ENCODE measurements at places on chromosomes 4 and X.
A peak's percentile ranks its signal among the peaks of the same experiment; 100 is the strongest.

DNA sequence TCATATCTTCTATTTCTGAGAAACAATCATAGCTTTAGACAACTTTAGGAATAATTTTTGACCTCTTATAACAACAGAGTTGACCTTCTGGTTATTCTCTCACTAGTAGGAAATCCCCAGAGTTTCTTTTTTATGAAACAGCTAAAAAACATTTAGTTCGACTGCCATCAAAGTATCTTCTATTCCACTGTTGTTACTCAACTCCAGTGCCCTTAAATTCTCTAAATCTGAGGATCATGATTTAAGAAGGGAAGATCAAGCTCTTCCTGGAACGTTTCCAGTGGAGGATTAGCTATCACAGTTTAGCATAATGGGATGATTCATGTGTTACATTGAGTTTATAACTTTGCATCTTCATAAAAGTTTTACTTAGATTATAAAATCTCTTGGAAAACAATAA lies 134.9 kb upstream of the VEGFC start:
- DNase-seq: peak; percentile 96

- DNase-seq: no peak
These were observed 348.2 kb downstream of the FBXW7 start for GRCh38 chr4:152187693-152188092.

GRCh38 chrX:24494647-24495075 lies 29.6 kb downstream of the PDK3 start:
- DNase-seq: peak; percentile 74

DNA sequence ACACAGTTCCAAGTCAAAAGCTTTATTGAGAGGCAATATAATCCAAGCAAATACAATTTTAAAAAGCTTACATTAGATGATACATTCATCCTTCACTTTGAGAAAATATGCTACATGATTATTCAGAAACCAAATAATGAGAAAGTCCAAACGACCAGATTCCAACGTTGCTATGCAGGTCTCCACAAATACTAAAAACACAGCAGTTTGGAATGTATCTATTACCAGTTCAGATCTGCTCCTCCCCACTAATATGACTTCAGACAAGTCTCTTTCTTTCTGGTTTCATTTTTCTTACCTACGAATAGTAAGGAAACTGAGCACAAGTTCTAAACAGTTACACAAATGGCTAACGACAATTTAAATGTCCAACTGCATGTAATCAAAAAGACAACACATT lies 9.5 kb downstream of the NAF1 start:
- DNase-seq: peak; percentile 77

DNA sequence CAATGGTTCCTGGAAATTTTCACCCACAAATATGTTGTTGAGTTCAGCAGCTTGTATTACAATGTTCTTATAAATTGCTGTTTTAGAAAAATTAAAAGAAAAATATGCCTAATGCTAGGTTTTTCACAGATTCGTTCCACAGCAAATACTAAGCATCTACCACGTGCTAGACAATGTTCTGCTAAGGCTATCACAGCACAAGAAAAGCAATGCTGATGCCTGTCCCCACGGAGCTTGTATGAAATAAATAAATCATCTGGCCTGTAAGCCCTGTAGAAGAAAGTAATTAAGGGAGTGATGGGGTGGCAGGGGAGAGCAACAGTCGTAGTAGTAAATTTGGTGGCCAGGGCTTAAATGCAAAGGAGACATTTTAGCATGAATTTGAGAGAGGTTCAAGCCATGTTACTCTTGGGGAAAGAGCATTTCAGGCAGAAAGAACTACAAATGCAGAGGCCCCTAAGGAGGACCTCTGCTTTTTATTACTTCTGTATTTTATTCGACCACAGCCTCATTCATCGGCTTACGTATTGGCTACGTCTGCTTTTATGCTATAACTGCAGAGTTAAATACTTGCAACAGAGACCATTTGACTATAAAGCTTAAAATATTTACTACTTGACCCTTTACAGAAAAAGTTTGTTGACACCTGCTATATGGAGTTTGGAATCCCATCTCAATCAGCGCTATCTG lies 36.3 kb downstream of the ARAP2 start:
- no peak for DNase-seq

DNA sequence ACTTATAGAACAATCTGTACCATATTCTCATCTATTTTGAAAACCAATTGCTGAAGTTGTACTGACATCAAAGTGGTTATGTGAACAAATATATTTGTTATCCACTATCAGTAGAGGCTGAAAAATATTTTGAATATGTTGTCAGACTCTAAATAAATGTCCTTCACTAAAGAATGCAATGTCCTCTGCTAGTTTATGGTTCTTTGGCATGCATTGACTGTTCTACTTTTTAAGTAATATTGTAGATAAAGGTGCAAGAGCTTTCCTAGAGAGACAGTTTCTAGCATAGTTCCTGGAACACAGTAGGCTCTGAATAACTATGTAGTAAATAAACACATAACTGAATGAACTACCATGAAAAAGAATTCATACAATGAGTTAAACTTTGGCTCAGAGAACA lies 18.2 kb upstream of the COX7B2 start:
- no peak for DNase-seq

DNA sequence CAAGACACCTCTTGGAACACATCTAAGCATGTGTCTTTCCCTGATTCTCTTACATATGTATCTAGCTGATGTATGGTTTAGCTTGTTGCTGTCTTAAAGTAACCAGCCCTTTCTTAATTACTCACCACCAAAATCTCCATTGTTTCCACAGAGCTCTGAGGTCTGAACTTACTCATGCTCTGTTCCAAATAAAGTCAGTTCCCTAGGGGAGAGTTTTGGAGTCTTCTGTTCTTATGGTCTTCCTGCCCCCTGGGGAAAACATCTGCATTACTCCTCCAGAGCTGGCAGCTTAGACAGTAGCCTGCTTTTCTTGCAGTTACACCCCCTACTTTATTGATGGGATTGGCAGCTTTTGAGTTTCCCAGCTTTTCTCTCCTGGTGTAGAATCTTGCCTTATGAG lies 125.8 kb downstream of the EDA start:
- DNase-seq: peak; percentile 0

GRCh38 chr4:167987285-167987684 lies 105.1 kb upstream of the ANXA10 start:
- no peak for DNase-seq

- no peak for DNase-seq
These were observed 165.4 kb upstream of the USP38 start for GRCh38 chr4:143019351-143019750.

- DNase-seq: no peak
These were observed 233.3 kb downstream of the USP46 start for GRCh38 chr4:52425751-52426326.

GRCh38 chr4:8393593-8394038 lies 46.9 kb downstream of the ACOX3 start:
- DNase-seq: peak; percentile 88

GRCh38 chrX:31060016-31060415 lies 11.8 kb downstream of the FTHL17 start:
- DNase-seq: no peak

DNA sequence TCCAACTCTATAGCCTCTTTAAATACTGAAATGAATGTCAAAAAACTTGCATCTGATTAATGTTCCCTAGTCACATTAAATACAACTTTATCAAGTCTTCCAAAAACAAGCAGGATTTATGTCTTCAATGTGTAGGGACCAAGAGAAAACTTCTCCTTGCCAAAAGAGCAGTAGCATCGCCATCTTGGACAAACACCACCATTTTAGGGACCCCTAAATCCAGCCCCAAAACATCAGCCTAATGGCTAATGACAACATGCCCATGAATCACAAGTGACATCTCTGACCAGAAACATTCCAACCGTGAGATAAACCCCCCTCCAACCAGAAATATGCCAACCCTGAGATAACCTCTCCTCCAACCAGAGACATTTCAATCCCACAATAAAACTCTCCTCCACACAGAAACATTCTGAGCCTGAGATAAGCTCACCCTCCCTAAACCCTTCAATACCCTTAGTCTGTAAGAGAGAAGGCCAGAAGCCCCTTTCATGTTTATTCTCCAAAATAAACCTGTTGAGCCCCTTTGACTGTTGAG lies 697.4 kb downstream of the TRAM1L1 start:
- DNase-seq: no peak

DNA sequence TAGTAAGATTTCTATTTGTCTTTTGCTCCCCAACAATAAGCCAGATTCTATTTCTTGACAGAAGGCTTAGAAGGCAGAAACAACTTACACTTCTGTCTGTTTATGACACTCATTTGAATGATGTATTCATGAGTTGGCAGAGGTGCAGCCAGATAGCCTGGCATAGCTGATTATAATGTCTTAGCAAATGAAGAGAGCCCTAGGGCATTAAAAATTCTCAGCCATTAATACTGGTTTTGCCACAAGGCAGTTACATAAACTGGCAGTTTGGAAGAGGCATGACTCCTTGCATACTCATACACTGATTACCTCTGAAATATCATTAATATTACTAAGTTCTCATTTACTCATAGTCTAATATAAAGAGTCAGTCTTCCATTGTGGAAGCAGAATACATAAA lies 728.5 kb upstream of the NDST4 start:
- no peak for DNase-seq

DNA sequence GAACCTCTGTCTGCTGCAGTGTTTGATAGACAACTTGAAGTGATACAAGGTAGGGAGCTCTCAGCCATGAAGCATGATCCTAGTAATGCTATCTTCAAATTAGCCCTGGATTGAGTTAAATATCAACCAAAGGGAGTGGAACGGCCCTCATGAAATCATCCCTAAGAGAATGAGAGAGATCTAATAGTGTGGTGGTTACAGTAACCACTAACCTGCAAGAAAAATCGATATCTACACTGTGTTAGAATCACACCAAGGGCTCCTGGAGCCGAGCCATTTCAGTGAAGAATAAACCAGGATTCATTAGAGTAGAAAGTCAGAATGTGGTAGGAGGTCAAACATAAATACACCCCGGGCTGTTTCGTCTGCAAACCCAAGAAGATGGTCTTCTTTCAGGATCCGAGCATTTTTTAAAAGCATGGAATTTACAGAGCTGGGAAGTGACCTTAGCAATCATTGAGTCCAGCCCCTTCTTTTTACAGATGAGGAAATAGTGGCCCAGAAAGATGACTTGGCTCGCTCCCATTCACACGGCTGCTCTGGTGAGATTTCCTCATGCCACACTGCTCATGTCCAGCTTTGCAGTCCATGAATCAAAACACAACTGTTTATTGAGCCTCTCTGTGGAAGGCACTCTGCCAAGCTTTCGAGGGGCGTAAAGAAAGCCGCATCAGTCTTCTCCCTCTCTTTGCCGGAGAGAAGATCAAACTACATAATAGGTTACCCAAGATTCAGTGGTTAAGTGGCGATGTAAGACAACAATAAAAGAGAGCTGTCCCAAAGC lies 5.5 kb upstream of the DCTD start:
- no peak for DNase-seq

GRCh38 chr4:25948051-25948450 lies 34.0 kb downstream of the SMIM20 start:
- DNase-seq: no peak

DNA sequence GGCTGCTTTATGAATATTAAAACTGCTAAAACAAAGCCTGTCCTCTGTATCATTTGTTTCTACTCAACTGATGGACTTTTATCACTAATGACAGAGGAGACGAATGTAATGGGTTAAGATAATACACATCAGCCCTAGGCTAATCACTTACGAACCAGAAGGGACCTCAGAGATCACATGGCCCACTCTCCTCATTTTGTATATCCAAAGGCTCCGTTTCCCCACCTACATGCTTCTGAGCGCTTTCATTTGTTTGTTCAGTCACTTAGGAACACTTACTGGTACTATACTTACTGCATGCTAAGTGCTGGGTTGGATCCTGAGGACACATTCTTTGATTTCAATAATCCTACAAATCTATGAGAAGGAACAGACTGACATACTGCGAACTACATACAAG lies 169.3 kb downstream of the CEP135 start:
- DNase-seq: no peak

GRCh38 chrX:43141885-43142284 lies 363.9 kb upstream of the PPP1R2C start:
- no peak for DNase-seq

DNA sequence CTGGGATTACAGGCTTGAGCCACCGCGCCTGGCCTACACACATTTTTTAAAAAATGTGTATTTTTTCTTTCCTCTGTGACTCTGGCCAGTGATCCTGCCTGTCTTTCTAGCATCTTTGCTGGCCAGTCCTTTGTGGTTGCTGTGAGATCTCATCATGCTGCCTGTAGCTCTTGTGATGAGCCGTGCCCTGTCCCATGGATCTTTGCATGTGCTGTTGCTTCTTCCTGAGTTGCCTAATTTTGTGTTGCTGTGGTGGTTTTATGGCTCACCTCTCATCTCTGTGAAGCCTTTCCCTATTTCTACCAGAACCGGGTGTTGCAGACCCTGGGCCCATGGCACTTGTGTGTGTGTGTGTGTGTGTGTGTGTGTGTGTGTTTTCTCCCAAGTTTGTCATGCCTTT lies 8.3 kb downstream of the NSD2 start:
- DNase-seq: no peak

DNA sequence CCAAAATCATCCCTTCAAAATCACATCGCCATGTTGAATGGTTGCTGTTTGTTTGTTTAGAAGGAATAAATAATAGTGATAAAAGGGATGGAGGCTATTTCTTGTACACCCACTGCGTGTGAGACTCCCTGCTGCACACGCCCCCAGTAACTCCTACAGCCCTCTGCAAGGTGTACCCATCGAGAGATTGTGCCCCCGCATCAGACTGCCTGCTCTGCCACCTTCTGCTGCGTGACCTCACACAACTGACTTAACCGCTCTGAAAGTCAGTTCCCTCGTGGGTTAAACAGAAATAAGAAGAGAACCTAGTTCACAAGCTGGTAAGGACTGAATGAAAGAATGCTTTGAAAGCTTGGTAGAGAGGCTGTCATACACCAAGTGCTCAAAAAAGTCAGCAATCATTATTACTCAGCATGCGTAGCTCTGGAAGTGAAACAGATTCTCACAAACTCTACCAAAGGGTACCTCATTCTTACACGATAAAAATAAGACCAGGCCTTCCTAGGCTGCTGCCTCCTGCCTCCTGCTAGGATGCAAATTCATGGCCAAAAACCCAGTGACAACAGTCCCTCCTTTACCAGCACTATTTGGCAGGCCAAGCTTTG lies 147.1 kb downstream of the CPEB2 start:
- no peak for DNase-seq

GRCh38 chrX:12906046-12906761 lies at the start of gene TLR8:
TLR8 (plus strand) TSS chrX:12906620; CDS start chrX:12906707, 87 bp downstream.
- DNase-seq: no peak

DNA sequence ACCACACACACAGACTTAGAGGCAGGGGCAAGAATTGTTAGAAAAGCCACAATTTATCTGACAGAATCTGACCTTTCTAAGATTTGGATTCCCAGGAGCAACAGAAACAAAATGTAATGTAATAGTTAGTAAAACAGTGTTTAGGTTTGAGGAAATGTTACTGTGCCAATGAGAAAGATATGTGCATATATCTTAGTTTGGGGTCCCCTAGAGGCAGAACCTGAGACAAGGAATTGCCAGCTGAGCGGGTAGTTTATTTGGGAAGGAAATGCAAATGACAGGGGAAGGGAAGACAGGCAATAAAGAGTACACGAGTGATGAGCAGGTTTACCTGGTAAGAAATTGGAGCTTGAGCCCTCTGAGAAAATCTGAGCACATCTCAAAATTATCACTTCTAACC lies 31.3 kb upstream of the DDX53 start:
- DNase-seq: no peak
